ENCODE measurements at places on chromosomes 16 and 17.

DNA sequence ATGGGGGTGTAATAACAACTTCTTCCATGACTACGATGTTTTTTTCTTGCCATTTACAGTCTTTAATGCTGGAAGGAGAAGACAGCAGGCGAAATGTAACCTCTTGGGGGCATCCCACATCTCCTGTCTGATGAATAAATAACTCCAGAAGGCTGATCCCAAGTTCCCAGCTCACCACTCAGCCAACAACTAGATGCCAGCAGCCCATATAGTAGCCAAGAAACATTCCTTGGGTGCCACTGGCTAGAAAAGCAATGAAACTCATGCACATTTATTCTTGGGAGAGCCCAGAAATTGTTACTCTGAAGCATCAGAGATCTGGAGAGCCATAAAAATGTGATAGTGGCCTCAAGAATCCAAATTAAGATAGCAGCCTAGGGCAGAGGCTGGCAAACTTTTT, 22.7 kb upstream of the TMEM101 start:
- DNase-seq, result no peak

DNA sequence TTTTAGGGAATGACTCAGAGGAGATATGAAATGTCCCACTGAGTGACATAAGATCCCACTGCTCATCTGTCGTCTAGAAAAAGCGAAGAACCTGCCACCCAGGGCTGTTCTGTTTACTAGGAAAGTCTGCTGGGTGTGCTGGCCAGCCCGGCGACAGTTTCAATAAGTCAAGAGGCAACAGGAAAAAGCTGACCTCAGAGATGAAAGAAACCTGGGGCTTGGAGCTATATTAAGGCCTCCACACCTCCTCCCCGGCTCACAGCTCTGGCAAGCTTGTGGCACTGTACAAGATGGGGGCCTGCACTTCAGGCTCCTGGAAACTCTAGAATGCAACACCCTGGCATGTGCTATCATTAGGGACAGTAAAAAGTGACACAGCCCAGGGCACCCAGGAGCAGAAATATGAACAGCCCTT, 10.6 kb downstream of the ZFHX3 start:
- no peak for DNase-seq

DNA sequence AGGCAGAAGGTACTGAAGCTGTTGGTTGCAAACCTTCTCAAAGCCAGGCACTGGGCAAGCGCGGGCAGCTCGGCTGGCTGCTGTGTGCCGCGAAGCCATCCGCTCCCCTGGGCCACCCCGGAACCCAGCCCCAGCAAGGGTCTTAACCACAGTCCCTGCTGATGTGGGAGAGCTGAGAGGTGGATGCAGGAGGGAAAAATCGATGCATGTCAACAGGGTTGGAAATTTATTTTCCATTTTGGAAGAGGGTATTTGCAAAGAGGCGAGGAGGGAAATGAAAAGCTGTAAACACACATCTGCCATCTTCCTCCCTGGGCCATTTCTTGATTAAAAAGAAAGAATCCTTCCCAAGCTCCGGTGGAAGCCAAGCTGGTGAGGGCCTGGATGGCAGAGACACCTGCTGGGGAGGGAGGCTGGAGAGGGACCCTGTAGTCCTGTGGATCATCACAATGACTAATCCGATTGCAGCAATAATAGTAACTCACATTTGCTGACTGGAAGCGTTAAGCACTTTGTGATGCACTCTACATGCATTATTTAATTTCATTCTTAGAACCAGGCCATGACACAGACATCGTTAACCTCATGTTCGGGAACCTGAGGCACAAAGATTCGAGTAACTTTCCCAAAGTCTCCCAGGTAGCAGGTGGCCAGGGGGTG, 13.9 kb upstream of the TBX2 start:
- no peak for DNase-seq

- no peak for DNase-seq
Measured at GRCh38 chr17:859061-859823, 77.1 kb downstream of the MRM3 start.

- no peak for DNase-seq
Measured at GRCh38 chr17:81261096-81261495, 22.0 kb downstream of the NDUFAF8 start.

DNA sequence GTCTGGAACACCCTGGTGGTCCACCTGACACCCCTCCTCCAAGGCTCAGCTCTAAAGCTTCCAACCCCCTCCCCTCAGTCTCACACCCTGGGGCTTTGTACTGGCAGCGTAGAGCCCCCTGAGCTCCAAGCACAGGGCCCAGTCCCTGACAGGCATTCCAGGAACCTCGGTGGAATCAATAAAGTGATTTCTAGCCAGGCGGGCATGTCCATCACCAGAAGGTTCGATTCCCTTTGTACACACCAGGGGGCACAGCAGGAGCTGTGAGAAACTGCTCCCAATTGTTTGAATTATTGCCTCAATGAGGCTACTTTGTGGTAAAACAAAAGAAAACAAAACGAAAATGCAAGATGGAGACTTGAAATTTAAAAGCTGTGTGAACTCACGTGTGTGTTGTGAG, 51.8 kb downstream of the SMPD3 start:
- no peak for DNase-seq

GRCh38 chr16:85003076-85003475, 8.3 kb downstream of the ZDHHC7 start:
- DNase-seq, result no peak

- DNase-seq, result no peak
Measured at GRCh38 chr17:4946312-4946976, 1.9 kb downstream of the PFN1 start.

DNA sequence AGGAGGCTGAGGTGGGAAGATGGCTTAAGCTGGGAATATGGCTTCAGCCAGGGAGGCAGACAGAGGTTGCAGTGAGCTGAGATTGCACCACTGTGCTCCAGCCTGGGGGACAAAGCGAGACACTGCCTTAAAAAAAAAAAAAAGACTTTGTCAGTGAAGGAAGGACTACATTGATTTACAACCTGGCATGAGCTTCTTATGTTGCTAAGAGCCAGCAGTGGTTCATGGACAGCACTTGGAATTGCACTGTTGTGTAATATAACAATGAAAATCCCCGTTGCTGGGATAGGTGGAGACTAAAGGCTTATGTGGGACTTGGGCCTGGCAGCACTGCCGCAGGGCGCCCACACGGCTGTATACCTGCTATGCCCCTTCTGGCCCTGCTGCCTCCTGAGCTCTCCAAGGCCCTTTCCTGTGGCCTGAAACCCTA, 14.1 kb upstream of the SLC16A5 start:
- no peak for DNase-seq

DNA sequence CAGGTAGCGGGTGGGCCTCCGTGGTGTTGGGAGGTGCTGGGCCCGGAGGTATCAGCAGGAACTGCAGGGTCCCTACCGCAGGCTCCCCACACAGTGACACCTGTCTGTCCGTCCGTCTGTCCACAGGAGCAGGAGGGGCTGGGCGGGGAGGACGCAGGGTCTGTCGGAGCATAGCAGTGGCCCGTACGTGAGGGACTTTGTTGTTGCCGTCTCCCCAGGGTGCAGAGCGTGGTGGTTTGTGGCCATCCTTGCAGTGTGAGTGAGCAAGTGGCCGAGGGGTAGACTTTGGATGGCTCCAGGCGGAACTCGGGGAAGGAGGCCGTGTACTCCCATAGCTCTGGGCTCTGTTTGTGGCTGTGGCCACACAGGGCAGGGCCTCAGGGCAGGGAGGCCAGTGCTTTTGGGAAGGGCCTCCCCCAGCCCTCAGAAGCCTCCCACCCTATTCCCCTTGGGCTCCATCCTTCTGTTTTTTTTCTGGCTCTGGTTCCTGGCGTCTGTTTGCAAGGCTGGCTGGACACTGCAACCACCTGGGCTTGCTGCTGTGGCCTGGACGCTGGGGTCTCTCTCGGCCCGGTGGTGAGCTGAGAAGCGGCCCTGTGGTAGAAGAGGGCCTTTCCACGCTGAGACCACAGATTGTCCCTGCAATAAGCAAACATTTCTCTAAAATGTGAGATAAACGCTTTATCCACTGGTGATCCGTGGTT, 41.0 kb upstream of the ZNF750 start:
- DNase-seq, result no peak

- peak; percentile 9 for DNase-seq
Measured at GRCh38 chr17:15490634-15491261, 23.3 kb upstream of the CDRT4 start.

DNA sequence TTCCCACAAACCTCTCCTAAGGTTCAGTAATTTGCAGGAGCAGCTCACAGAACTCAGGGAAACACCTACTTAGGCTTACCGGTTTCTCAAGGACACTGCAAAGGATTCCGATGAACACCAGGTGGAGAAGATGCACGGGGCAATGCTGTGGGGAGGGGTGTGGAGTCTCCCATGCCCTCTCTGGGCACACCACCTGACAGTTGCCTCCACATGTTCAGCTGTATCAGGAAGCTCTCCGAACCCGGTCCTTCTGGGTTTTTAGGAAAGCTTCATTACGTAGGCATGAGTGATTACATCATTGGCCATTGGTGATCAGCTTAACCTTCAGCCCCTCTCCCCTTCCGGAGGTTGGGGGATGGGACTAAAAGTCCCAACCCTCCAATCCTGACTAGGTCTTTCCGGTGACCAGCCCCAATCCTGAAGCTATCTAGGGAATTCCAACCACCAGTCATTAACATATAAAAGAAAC, 21.6 kb downstream of the C17orf58 start:
- no peak for DNase-seq

Data from astrocyte of the cerebellum (primary cell).